ENCODE measurements at places on chromosomes 13 and 19.

DNA sequence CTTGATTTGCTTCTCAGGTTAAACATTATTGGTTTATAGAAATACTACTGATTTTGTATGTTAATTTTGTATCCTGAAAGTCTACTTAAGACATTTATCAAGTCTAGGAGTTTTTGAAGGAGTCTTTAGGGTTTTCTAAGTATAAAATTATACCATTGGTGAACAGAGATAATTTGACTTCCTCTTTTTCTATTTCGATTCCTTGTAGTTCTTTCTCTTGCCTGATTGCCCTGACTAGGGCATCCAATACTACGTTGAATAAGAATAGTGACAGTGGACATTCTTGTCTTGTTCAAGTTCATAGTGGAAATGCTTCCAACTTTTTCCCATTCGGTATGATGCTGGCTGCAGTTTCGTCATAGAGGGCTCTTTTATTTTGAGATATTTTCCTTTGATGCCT is 807.5 kb upstream of the SLC10A2 start:
- no peaks in the 10 kb centered on the region for H3K36me3 ChIP-seq
- no peaks in the 10 kb centered on the region for H3K27me3 ChIP-seq
- no peaks in the 10 kb centered on the region for H3K4me1 ChIP-seq
- H3K4me3 ChIP-seq: no peak overlapping the region
- DNase-seq: no peak
- H3K27ac ChIP-seq: no peak overlapping the region

DNA sequence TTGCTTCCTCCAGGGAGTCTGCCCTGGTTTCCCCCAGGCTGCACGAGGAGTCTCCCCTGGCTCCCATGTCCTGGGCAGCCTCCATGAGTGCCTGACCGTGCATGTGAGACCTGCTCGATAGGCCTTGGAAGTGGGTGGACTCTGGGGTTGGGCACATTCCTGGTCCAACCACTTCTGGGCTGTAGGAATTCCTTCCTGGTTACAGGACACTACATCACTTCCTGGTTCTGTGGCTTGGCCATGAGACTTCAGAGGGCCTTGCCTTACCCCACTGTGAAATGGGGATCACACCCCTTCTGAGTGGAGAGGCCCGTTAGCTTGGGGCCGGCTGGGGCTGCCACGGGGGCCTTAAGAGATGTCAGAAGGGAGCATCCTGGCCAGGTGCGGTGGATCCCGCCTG is 4.0 kb upstream of the ZNF628 start:
- H3K36me3 ChIP-seq: no peaks in the 10 kb centered on the region
- no peak for DNase-seq
- no peak overlapping the region for H3K4me3 ChIP-seq
- no peaks in the 10 kb centered on the region for H3K27me3 ChIP-seq
- H3K27ac ChIP-seq: no peak overlapping the region

GRCh38 chr19:17246681-17247425 is 1.1 kb upstream of the NR2F6 start:
- no peak for DNase-seq
- H3K4me1 ChIP-seq: peaks cover 7% of the 10 kb centered on the region
- H3K4me3 ChIP-seq: peak overlapping the region; percentile 90
- no peaks in the 10 kb centered on the region for H3K36me3 ChIP-seq

DNA sequence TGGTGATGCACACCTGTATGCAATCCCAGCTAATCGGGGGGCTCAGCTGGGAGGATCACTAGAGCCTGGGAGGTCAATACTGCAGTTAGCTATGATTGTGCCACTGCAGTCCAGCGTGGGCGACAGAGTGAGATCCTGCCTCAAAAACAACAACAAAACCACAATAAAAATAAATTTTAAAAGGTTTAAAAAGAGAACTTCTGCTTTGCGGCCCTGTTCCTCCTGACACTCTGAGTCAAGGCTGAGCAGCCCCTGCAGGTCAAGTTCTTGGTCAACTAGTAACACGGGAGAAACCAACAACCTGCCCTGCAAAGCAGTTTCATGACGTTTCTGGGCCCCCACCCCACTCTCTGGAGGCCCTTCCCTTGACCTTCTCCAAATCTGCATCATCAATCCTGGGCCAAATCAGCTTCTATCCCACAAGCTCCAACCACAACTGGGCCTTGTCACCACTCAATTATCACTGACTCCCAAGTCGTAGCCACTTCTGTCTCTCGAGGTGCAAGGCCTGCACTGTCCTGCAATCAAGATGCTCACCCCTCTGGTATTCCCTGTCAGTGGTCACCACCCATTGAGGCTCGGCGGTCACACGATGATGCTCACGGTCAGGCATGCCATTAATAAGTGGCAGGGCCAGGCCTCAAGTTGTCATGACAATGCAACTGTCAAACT is 7.5 kb downstream of the ELAVL1 start:
- H3K4me3 ChIP-seq: no peak overlapping the region
- H3K36me3 ChIP-seq: peaks cover 20% of the 10 kb centered on the region
- DNase-seq: no peak

DNA sequence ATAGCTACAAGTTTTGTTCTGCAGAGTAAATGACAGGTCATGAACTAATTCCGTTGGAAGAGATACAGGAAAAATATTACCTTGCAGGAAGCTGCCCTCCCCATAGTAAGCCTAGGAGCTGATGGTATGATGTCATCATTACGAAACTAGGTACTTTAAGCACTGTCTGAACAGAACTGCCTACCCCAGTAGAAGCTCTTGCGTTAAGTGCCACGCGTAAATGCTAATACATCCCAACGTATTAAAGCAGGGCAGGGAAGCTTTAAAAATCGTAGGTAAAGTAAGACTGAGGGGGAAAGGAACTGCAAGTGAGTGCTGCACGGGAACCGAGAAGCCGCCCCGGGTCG is 572 bp downstream of the UGGT2 start:
- DNase-seq: no peak
- peaks cover 18% of the 10 kb centered on the region for H3K27me3 ChIP-seq
- H3K4me1 ChIP-seq: peaks cover 2% of the 10 kb centered on the region
- no peaks in the 10 kb centered on the region for H3K36me3 ChIP-seq
- H3K27ac ChIP-seq: no peak overlapping the region

DNA sequence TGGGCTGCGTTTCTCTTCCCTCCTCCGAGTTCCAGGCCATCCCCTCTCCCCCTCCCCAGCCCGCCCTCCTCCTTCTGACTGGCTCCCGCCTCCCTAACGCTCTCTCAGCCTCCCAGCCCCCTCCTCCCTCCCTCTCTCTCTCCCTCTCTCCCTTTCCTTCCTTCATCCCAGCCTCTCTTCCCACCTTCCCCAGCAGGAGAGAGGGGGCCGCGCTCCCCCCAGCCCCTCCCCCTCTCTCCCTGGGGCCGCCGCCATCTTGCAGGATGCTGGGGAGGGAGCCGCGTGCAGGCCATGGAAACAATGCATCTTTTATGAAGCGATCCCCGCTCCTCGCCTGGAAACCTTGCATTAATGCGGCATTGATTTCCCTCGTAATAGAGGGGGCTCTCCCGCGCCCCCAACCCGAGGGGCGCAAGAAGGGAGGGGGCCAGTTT is 42.6 kb upstream of the ADGRL1 start:
- H3K27me3 ChIP-seq: peaks cover 11% of the 10 kb centered on the region
- H3K4me3 ChIP-seq: peak overlapping the region; percentile 50
- H3K36me3 ChIP-seq: peaks cover 3% of the 10 kb centered on the region
- DNase-seq: peak; percentile 71
- H3K4me1 ChIP-seq: peaks cover 7% of the 10 kb centered on the region
- peak overlapping the region; percentile 70 for H3K27ac ChIP-seq

DNA sequence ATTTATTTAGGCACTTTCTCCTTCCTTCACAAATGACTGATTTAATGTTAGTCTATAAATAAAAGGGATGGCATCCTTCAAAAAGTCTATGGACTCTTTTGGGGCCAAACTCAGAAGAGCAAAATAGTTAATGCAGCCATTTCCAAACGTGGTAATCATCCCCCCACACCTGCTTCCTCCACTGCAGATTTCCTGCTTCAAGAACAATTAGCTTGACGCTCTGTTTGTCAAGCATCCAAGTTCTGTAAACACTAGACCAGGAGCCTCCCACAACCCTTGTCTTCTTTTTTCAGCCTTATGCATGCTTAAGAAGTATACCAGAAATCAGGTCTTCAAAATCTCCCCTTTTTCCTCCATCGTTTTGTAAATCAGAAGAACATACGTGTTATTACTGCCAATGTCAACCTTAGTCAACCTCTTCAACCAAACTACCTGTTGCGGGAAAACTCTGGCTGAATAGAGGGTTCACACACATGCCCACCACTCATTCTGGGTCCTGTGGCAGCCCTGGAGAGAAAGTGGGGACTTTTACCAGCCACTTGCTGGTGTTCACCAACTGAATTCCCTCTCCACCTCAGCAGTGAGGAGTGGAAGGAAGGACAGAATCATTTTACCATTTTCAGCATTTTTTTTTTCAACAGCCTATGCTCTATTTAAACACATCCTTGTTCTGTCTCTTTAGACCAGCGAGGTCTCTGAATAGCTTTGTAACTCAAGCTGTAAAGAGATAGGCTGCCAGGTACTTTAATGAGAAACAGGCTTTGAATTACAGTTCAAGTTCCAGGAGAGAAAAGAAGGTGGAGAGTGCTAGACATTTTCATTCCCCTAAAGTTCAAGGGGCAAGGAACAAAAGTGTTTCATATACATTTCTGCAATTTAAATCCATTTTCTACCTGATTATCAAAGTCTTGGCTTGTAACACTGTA is 39.1 kb downstream of the EFNB2 start:
- peaks cover 58% of the 10 kb centered on the region for H3K27me3 ChIP-seq
- no peaks in the 10 kb centered on the region for H3K36me3 ChIP-seq
- no peak for DNase-seq
- H3K4me1 ChIP-seq: peaks cover 10% of the 10 kb centered on the region
- H3K27ac ChIP-seq: no peak overlapping the region
- H3K4me3 ChIP-seq: no peak overlapping the region

DNA sequence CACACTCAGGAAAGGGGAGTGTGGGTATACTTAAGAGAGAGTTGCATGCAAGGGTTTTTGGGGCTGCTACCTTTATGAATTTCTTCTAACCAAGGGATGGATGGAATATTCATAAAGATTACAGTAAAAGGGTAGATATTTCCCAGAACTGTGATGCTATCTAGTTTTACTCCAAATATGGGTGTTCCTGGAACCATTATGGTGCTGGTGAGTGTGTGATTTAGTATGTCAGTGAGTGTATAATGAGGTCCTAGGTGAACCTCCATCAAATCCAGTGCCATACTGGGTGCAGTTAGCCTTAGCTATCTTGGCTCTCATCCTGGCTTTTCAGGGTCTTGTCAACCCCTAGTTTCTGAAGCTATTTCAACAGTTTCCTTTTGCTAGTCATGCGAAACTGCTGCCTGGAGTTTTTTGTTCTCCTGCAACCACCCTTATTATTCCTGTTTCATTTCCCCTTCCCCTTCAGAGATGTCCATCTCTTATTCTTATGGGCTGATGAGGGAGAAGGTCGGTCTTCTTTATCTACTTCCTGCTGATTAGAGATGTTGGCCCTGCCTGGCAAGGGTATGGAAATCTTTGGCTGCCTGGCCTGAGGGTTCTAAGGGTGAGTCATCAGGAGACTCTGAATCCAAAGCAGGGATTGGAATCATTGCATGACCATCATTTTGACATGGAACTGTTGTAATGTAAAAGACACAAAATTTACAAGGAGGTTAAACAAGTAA is 202.3 kb downstream of the NBEA start:
- H3K27me3 ChIP-seq: no peaks in the 10 kb centered on the region
- DNase-seq: no peak
- H3K36me3 ChIP-seq: no peaks in the 10 kb centered on the region
- H3K27ac ChIP-seq: no peak overlapping the region
- peaks cover 12% of the 10 kb centered on the region for H3K4me1 ChIP-seq

- H3K36me3 ChIP-seq: no peaks in the 10 kb centered on the region
- no peak for DNase-seq
- no peaks in the 10 kb centered on the region for H3K27me3 ChIP-seq
- H3K4me3 ChIP-seq: no peak overlapping the region
- peaks cover 12% of the 10 kb centered on the region for H3K4me1 ChIP-seq
- H3K27ac ChIP-seq: no peak overlapping the region
These were observed 27.4 kb downstream of the LATS2 start for GRCh38 chr13:21033856-21034602.

- no peaks in the 10 kb centered on the region for H3K27me3 ChIP-seq
- peak overlapping the region; percentile 95 for H3K4me3 ChIP-seq
- peak overlapping the region; percentile 98 for H3K27ac ChIP-seq
These were observed 4.2 kb downstream of the PTGIR start for GRCh38 chr19:46620716-46621115.

GRCh38 chr19:482186-483041 is 13.9 kb upstream of the MADCAM1 start:
- H3K36me3 ChIP-seq: peaks cover 16% of the 10 kb centered on the region
- DNase-seq: no peak
- H3K4me3 ChIP-seq: no peak overlapping the region
- peaks cover 9% of the 10 kb centered on the region for H3K4me1 ChIP-seq

DNA sequence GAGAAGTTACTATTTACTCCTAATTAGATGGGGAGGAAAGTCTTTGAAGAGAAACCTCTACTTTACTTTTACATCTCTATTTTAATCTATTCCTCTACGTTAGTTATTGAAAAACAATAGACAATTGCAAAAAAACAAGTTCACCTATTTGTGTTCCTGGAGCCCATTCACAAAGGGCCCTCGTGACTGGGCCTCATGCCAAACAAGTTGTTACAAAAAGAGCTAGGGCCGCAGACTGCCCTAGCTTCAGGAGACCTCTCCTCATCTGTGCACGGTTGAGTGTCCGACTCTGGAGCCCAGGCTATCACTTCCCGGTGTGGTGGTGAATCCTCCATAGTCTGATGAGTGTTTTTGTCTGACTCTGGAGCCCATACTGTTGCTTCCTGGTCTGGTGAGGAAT is 190.9 kb downstream of the ZNF486 start:
- H3K4me3 ChIP-seq: no peak overlapping the region
- no peaks in the 10 kb centered on the region for H3K4me1 ChIP-seq
- DNase-seq: no peak
- H3K27me3 ChIP-seq: no peaks in the 10 kb centered on the region
- H3K27ac ChIP-seq: no peak overlapping the region

DNA sequence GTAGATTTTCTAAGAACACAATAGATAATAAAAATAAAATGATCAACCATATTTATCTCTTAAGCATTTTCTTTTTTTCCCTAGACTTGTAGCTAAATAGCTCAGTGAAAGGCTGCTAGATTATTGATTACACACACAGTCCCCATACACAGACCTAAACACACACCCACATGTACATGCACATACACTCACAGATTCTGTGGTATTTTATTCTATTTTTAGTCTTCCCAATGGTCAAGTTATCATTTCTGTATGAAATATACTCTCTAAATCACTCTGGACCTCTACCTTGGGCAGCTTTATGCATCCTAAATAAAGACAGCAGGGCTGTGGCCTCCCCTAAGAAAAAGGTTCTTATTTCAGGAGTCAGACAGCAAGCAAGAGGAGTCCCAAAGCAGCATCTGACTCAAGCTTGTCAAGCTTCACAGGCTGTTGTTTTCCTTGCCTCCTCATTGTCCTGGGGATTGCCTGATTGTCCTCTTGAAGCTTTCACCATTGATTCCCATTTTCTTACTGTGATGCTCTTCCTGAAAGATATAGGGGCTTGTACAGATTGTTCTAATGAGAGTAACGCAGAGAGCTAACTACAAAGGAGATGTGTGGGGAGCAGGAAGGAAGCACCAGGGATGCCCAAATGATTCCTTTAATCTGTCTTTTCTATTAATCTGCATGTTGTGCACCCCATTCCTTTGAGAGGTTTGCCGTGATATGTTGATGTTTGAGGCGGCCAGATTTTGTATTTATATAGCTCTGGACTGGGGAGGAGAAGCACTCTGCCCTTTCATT is 986.5 kb downstream of the PCDH17 start:
- no peak overlapping the region for H3K27ac ChIP-seq
- H3K27me3 ChIP-seq: no peaks in the 10 kb centered on the region
- H3K36me3 ChIP-seq: no peaks in the 10 kb centered on the region
- H3K4me1 ChIP-seq: no peaks in the 10 kb centered on the region
- no peak overlapping the region for H3K4me3 ChIP-seq
